Lung (tissue), 17 donors: ENCODE measurements at places on chromosomes 6 and 20. TPM values are rescaled to one million over a fixed set of nuclear protein-coding genes. Genes with fewer than 3 reads are reported as not detected.
A peak's percentile ranks its signal among the peaks of the same experiment; 100 is the strongest.

The CCM2L gene
- 12.5 TPM for total RNA-seq

- H3K36me3 ChIP-seq: no peaks in the 10 kb centered on the region
- peak; percentile 78 for DNase-seq
- peaks cover 11% of the 10 kb centered on the region for H3K4me1 ChIP-seq
- no peaks in the 10 kb centered on the region for H3K27me3 ChIP-seq
- peak overlapping the region; percentile 52 for H3K27ac ChIP-seq
Observed at GRCh38 chr20:50504231-50504823, 5.9 kb upstream of the PTPN1 start.

- peak; percentile 93 for DNase-seq
- no peaks in the 10 kb centered on the region for H3K36me3 ChIP-seq
- H3K4me1 ChIP-seq: peaks cover 7% of the 10 kb centered on the region
Observed at GRCh38 chr6:134678436-134678889, 271.4 kb downstream of the ALDH8A1 start.

The RSPO3 gene
- total RNA-seq: 5.5 TPM

DNA sequence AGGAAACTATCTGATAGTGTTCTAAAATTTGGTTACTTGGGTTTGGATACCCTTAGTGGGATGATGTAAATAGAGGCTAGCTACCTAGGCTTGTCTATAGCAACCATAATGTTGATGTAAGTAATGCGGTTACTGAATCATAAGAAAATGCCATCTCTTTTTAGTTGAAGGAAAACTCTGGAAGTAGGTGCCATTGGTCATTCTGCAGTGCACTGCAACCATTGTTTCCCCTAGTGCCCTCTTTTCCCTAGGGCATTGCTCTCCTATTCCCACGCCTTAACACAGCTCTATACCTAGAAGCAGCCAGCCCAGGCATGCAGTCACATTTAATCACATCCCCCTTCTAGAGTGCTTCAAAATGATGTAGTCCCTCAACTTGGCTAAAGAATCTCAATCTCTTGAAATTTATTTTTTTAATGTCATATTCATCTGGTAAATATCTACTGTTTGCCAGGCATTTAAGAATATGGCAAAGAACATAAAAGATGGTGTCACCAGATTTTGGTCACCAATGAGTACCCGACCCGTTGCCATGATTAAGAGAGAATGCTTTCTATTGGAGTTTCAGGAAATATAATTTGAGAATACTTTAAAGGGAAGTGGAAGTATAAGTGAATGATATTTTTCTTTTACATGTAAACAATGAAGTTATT, 10.4 kb downstream of the LOC128125822 start:
- no peak overlapping the region for H3K4me3 ChIP-seq
- H3K27ac ChIP-seq: no peak overlapping the region
- H3K36me3 ChIP-seq: peaks cover 12% of the 10 kb centered on the region

The MCM3 gene
- 34.3 TPM for total RNA-seq

DNA sequence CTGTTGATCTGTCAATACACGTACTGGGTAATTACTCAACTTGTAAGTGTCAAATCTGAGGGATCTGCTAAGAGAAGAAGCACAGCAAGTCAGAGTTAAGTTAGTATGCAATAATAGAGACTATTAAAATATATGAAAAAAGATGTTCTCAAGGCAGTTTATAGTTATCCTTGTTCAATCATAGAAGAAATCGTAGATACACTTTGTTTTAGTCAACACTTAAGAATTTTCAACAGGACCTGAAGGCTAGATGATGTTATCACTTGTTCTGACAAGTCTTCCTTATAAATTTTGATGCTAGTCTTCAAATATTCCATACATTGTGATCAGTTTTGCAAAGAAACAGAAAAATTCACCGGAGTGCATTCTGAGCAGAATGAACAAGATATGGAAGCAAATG, 91.1 kb upstream of the KCNQ5 start:
- H3K27me3 ChIP-seq: no peaks in the 10 kb centered on the region
- no peaks in the 10 kb centered on the region for H3K36me3 ChIP-seq
- DNase-seq: no peak
- no peak overlapping the region for H3K27ac ChIP-seq
- H3K4me1 ChIP-seq: no peaks in the 10 kb centered on the region
- H3K4me3 ChIP-seq: no peak overlapping the region

The SNAP25 gene
- total RNA-seq: 5.4 TPM

The MPIG6B gene
- 0.64 TPM for total RNA-seq

GRCh38 chr6:116010386-116010785, 50.3 kb downstream of the FRK start:
- no peak overlapping the region for H3K27ac ChIP-seq
- H3K4me3 ChIP-seq: no peak overlapping the region
- no peaks in the 10 kb centered on the region for H3K27me3 ChIP-seq
- no peak for DNase-seq

- no peak overlapping the region for H3K27ac ChIP-seq
- H3K4me3 ChIP-seq: no peak overlapping the region
- no peak for DNase-seq
- peaks cover 9% of the 10 kb centered on the region for H3K4me1 ChIP-seq
- no peaks in the 10 kb centered on the region for H3K27me3 ChIP-seq
Observed at GRCh38 chr6:30329331-30329730, 2.6 kb downstream of the TRIM39 start.
